ENCODE measurements at places on chromosomes 7 and 10.

DNA sequence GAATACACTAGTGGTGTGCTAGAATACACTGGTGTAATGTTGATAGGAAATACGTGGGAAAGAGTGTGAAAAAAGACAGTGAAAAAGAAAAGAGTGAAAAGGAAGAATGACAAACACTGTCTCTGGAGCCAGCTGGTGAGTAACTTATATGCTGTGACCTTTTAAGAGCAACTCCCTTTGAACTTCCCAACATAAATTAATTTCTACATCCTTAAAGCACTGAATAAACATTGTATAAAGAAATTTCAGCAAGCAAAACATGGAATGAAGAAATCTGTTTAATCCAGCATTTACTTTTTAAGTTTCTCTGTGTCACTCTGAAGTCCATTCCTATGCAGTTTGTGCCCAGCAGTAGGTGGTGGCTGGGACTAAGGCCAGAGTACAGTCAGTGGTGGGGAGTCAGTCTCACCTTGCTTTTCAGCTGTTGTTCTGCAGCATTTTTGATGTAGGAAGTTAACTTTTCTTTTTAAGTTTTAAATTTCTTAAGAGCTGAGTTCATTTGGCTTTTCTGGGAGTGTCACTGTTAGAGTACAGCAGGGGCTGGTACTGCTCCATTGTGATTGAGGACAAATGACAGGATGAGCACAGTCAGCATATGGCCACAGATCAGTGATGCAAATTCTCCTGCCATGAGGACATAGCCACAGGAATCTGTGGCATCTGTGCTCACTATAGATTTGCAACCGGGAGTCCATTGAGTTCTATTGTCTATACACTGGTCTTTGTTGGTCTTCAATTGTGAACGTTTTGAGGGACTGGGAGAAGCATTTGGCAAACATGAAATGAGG, 321.8 kb downstream of the ZNF248 start:
- DNase-seq: no peak

GRCh38 chr7:16421333-16422102, at the start of gene CRPPA:
Gene CRPPA (minus strand): TSS chr7:16421538. CDS start chr7:16421322, 216 bp downstream.
- peak; percentile 32 for DNase-seq

DNA sequence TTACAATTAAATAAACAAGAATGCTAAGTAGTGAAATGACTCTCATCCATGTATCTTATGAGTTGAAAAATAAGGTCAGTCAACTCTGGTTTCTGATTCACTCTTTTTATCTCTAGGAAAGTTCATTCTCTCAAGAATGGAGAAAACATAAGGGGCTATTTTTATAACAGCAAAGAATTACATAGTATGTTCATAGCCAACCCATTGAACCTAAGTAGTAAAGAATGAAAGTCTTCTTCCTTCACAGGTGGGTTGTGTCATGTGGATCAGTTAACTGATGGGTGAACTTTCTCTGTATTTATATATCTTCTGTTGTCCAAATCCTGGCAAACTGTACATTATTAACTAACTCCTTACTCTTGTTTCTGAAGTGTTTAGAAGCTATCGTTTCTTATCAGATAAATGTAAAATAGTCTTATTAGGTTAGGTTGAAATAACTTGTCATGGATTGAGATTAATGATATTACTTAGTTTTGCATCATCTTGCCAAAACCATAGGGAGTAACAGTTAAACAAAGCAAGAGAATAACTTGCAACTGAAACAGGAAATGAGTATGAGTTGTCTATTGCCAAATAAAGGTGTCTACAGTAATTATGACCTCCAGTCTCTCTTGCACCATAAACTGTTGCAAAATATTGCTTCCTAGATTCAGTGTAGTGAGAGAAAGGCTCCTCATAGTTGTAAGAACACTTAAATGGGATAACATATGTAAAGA, 86.8 kb downstream of the ANKRD7 start:
- DNase-seq: peak; percentile 62

DNA sequence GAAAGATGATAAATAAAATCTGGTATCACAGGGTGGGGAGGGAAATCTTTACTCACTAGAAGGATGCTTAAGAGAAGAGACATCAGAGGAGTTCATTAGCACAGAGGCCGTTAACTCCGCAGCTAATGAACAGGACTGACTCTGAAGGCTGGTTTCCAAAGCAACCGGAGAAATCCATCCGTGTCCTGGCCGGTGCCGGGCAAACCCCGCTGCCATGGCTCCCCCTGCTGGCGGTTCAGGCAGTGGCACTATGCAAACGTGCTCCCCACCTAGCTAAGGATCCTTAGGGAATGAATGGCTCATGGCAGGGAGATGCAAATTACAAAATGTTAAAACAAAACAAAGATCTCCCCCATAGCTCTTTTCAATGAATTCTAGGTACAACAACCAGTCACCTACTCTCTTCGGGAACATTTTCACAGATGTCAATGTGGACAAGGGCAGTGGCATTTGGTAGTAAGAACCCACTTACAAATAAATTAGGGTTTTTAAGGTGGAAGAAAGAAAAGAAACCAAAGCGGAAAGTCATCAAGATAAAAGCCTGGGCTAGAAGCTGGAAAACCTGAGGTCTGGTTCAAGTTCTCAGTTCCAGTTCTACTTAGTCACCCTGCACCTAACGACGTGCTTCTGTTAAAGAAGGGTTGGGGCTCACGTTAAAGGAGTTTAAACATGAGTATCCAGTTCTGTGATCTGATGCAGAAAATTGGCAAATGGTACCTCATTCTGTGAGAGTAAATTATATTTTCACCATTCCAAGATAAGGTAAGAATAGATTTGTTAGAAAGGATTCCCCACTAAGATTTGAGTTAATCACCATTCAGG, 138.2 kb downstream of the SVIL start:
- peak; percentile 65 for DNase-seq

DNA sequence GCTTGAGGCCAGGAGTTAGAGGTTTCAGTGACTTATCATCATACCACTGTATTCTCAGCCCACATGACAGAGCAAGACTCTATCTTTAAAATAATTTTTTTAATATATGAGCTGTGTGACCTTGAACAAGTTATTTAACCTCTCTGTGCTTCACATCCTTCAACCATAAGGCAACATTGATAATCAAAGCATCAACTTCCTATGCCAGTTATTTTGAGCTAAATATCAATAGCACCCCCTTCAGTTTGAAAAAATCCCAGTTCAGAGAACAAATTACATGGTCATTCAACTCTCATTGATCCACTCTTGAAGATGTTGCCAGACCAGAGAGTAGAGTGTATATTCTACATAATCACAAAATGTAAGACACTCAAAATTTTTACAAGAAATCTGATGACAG, 53.0 kb downstream of the ASNS start:
- no peak for DNase-seq

DNA sequence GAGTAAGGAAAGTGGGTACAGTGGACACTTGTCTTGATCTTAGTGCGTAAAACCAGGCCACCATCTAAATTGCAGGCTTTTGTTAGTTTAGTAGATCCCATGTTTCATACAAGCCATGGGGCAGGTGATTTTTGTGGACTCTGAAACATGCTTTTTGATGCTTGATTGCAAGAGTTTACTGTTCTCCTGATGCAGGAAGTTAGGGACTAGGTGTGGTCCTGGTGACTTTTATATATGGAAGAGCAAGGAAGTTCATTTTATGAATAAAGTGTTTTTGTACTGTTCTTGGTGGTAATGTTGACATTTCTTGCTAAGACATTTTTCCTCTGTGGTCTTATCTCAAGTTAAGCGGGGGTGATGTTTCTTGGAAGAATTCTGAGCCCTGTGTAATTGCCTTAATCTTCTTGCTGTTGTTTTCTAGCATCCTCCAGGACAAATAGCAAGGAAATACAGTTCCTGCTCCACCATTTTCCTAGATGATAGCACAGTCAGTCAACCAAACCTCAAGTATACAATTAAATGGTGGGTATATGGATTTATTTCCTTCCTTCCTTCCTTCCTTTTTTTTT, 89.0 kb upstream of the GJD4 start:
- no peak for DNase-seq

DNA sequence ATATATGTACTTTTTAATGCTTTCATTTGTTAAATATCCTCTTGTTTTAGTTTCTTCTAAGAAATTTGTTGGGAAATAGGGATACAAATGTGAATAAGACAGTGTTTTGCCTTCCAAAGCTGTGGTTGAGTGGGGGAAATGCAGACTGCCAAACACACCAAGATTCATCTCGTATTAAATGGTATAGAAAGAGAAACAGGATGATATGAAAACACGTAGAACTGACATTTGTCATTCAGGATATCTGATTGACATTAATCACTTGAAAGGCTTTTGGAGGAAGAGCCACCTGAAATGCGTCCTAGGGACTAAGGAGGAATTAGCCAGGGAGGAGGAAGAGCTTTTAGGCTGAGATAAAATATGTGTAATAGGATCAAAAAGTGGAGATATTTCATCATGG, 287.4 kb upstream of the SEMA3C start:
- no peak for DNase-seq

DNA sequence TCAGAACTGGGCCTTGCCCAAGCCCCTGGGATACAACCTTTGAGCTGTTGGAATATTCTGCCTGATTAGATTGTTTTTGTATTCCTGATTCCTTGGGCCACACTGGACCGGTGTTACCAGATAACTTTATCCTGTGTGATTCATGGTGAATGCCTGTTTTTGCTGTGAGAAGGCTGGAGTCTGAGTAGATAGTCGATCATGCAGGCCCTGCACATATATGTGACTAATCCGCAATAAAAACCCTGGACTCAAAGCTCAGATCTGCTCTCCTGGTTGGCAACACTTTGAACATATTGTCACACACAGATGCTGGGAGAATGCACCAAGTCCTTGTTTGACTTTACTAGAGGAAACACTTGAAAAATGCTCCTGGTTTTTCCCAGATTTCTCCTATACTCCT, 183.9 kb upstream of the MBL2 start:
- DNase-seq: no peak

DNA sequence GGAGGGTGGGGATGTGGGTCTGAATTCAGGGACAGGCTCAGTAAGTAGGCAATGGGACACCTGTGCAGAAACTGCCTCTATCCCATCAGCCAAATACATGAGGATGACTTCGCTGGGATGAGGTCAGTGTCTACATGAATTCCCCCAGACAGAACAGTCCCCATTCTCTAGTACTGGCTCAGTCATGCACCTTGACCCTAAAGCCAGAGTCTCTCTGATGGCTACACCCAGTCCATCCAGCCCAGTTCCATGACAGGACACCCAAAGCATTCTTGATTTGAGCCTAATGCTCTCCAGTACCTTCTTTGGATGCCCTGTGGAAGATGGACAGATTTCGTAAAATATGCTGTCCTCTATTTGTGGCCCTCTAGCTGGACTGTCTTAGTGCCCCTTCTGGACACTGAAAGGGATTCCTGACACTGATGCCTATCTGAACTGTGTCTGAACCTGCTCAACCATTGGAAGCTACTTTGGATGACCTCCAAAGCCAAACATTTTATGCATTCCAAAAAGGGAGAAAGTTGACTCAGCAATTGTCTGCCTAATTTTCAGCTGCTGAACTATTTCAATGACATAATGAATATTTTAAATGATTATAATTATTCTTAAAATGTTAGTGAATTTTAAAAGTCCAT, 14.6 kb downstream of the SFRP4 start:
- peak; percentile 47 for DNase-seq

GRCh38 chr10:129079705-129080104, 387.3 kb upstream of the MGMT start:
- DNase-seq: no peak

DNA sequence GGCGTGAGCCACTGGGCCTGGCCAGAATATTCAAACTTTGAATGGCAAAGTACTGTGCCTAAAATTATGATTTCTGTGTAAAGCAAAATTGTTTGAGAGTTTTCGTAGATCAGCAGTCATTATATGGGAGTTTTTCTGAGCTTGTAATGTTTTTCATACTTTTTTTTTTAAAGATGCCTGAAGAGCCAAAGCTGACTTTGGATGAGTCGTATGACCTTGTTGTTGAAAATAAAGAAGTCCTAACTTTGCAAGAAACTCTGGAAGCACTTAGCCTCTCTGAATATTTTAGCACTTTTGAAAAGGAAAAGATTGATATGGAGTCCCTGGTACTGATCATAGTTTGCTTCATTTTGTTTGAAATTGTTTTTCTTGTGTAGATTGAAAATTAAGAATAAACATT, 26.7 kb downstream of the SEC23IP start:
- DNase-seq: peak; percentile 11

DNA sequence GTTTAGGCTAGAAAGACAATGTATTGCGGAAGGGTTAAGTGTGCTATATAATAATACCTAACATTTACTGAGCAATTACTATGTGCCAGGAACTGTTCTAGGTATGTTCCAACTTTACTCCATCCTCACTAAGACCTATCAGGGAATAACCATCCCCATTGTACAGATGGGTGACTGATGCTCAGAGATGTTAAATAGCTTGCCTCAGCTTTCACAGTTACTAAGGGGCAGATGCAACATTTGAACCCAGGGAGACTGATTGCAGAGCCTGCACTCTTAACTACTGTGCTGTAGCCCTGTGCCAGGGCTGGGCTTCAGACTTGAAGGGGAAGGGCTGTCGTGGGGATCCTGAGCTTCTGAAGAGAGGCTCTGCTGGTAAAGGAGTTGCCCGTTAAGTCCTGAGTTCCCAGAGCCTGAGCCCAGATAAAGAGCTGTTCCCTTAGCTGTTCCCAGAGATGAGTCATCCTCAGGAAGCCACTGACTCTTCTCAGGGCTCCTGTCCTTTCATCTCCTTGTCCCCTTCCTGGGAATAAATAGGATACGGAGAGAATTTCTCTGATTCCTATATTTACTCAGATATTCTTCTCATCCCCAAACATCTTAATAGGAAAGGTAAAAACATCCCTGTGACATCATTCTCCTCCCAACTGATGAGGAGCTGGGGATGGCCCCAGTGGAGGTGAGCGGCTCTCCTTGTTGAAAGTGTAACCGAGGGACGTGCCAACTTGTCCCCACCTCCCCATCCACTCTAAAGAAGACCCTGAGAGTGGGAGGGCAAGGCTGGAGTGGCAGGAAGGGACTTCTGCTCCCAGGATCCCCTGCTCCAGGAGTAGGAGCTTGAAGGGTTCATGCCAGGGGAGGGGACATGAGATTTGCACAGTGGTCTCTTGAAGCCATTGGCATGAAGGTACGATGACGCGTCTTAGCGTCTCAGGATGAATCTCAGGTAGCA, 28.0 kb upstream of the HABP2 start:
- peak; percentile 19 for DNase-seq

DNA sequence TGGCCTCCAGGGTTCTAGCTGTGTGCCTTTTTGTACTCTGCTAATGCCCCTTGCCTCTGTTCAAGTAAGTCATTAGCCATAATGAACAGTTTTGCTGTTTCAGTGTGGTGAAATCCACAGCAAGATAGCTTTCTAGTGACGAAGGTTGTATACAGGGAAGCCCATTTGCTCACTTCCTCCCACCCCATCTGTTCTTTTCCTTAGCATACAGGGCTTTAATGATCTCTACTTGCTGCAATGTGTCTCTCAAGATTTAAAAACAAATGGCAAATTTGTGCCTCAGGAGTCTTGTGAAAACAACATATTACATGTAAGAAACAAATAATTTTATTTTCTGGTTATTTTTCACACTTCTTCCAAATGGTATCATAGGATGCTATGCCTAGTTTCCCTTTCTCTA, 243.2 kb downstream of the CDK14 start:
- no peak for DNase-seq
